ENCODE measurements at places on chromosomes 4 and X.

- no peak for DNase-seq
Measured at GRCh38 chr4:109011241-109012026, 248.6 kb upstream of the ETNPPL start.

DNA sequence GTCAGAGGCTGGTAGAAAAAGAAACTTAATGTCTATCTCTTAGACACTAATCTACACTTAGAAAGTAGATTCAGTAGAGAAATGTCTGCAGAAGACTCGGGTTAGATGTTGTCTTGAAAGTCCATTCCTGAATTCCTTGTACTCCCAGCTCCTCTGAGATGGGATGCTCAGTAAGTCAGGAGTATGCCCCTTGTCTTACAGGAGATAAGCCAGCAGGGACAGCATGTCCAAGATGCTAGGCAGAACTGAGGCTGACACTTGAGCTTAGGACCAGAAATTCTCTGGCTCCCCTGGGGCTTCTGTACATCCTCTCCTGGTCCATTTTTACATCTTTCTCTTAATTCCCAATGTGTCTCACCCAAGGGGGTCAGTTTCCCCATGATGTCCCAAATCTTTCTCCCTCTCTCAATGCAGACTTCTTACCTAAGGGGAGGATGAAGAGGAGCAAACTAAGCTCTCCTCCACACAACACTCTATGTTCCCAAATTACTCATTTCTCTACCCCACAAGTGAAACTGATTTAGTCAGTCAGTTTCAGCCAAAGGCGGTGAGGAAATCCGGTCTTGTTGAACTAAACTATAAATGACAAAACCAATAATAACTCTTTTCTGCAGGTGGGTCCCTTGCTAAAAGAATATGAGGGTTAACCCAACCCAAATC is 558.2 kb upstream of the DIPK2B start:
- no peak for DNase-seq

DNA sequence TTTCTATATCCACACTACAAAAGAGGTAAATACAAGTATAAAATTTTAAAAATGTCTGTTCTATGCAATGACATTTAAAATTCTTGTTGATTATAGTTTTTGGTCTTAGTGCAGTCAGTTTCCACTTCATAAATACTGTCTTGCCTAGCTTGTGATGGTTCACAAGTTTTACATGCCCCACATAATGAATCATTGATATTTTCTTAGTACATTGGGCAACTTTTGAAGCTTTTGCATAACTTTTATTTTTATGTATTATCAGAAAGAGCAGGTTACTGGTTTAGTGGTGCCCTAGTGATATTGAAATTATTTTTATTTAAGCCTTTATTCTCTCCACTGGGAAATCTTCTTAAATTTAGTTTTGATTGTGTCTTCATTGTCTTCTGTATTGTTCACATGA is 388.0 kb downstream of the CCSER1 start:
- DNase-seq: no peak

- no peak for DNase-seq
Measured at GRCh38 chr4:111027526-111027925, 404.6 kb upstream of the PITX2 start.

- DNase-seq: no peak
Measured at GRCh38 chr4:19592391-19592790, 659.3 kb upstream of the SLIT2 start.

DNA sequence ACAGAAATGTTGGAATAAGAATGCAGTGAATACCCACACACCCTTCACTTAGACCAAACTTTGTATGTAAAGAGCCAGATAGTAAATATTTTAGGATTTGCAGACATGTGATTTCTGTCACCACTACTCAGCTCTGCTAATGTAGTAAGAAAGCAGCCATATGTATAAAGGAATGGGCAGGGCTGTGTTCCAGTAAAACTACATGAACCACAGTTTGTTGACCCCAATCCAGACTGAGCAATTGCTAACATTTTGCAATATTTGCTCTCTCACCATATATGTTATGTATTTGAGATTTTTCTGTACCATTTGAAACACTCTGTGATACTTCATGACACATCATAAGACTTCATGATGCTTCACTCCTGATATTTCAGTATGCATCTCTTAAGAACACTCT is 32.0 kb upstream of the TBC1D1 start:
- no peak for DNase-seq

GRCh38 chrX:48482526-48482925 is 6.5 kb downstream of the FTSJ1 start:
- no peak for DNase-seq

- DNase-seq: no peak
Measured at GRCh38 chr4:145012841-145013240, 85.2 kb downstream of the ANAPC10 start.

DNA sequence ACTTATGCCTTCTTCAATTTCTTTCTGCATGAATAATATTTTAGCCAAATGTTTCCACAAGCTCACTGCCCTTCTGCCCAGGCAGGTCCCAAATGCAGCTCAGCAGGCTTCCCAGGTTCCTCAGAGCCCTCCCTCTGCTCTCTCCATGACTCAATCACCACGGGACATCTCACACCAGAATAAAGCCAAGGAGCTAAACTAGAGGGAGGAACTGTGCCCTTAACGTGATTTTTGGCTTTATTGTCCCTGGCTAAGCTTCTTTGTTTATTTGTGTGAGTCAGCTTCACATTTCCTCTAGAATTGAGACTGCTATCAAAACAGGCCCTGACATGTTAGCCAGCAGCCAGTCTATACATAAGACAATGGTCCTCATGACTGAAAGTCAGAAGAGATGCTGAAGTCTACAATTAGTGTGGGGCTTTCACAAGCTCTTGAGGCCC is 186.4 kb upstream of the GALNT7 start:
- DNase-seq: peak; percentile 81

DNA sequence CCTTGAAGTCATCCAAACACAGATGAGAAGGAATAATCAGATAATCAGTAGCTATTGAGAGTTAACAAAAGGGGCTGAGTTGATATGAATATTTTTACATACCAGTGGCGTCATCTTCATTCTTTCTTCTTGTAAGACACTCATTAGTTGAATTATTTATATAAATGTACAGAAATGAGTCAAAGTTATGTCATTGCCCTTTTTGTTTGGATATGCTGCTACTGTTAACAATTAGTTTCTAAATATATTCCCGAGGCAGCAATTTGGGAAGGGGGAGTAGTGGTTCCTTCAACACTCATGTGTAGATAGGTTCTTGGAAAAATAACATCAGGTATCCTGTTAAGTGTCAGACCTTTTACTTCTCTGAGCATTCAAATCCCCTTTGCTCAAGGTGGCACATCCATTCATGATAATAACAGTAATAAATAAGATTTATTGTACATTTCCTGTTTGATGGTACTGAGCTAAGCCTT is 436.6 kb downstream of the SPRY1 start:
- no peak for DNase-seq

DNA sequence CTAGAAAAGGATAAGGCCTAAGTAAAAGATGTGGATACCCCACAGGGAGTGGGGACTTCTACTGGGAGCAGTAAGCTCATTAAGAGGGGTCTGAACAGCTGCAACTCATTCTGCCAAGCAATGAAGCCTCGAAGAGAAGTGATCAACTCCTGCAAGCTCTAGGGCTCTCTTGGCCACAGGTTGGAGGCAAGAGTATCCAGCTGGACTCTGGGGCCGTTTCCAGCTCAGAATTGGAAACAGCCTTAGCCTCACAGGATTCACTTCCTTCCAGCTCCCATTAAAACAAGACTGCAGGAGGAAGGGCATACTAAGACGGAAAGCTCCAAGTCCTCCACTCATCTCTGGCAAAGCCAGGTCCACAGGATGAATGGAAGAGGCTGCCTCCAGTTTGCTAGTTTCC is 126.3 kb downstream of the ATG4A start:
- no peak for DNase-seq

GRCh38 chr4:88188738-88189417 is 30.4 kb upstream of the ABCG2 start:
- no peak for DNase-seq

- DNase-seq: no peak
Measured at GRCh38 chr4:165027762-165028402, 3.9 kb upstream of the TRIM60 start.

GRCh38 chr4:3022112-3022511 is 52.2 kb downstream of the HTT-AS start:
- DNase-seq: no peak

- no peak for DNase-seq
Measured at GRCh38 chr4:3936184-3936583, 170.0 kb downstream of the ADRA2C start.

GRCh38 chrX:150558424-150558823 is 10.0 kb upstream of the MTM1 start:
- no peak for DNase-seq
